Bone marrow (tissue), 2 donors: ENCODE measurements at places on chromosomes 13 and 19.
A peak's percentile ranks its signal among the peaks of the same experiment; 100 is the strongest.

DNA sequence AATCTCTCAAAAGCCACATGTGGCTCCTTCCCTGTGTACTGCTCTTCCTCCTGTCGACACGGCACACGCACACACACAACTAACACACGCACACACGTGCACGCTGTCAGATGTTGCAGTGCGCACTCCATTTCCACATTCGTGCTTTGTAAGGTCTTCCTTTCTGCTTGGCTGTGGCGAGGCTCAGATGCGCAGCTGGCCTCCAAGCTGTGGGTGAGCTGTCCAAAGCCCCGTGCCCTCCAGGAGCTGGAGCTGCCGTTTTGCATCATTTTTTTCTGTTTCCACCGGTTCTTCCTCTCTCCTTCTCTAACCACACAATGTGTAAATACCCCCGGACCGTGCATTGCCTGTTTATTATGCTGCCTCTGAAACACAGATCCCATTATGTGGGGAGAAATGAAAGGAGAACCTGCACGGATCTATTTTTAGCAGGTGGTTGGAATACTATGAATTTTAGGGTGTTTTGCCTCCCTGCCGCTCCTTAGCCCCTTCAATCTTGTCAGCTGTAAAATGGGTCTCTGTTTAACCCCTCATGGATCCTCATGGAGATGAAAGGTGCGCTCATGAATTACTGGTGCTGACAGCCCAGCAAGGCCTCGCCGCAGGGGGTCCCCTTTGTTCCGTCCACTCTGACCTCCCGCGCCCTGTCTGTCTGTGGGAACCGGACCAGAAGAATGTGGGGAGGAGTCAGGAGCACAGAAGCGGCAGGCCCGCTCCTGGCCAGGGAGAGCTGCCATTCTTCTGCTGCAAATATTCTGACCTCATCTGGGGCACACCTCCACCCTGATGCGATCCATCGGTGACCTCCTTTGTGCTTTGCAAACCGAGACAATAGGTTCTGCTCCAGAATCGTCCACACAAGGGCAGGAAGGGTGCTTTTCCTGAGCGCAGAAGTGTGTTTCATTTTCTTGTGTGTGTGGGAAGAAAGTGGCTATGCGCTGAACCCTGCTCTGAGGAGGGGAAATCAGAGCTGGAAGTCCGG lies 137.7 kb downstream of the SOX1 start:
- DNase-seq, result no peak

DNA sequence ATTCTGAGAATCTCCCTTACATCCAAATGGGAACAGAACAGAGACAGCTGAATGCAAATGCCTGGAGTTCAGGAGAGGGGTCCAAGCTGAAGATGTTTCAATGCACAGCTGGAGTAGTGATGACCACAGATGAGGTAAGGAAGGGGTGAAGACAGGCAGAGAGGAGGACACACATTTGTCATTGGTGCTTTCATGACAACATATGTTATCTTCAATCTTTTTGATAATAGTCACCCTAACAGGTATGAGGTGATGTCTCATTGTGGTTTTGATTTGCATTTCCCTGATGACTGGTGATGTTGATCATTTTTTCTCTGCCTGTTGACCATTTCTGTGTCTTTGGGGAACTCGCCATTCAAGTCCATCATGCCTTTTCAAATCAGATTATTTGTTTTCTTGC lies 19.2 kb downstream of the SIGLEC7 start:
- no peak for DNase-seq

- DNase-seq, result no peak
Observed at GRCh38 chr19:28793391-28794168, 419.4 kb downstream of the UQCRFS1 start.

DNA sequence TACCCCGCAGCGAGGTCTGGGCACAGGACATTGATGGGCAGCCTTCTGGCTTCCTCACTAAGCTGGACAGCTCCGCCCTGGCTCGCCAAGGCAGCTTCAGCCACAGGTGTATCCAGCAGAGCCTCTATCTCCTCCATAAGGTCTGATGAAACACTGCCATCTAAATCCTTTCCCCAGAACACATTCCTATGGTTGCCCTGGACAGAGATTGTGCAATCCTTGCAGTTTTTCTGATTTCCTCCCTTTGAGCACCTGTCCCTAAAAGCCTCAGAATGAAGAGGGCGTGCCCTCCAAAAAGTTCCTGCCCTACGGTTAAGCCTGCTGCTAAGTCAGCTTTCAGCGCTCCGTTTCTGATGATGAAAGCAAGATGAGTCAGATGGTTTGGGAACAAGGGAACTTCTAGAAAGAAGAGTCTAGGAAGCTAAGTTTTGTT lies 21.0 kb downstream of the CLEC4M start:
- DNase-seq, result no peak

GRCh38 chr19:12202250-12202649 lies 39.4 kb downstream of the ZNF136 start:
- no peak for DNase-seq

- DNase-seq, result no peak
Observed at GRCh38 chr19:45569619-45570421, 14.8 kb downstream of the OPA3 start.

- no peak for DNase-seq
Observed at GRCh38 chr19:34580055-34580336, 97.0 kb downstream of the SCGB2B2 start.

DNA sequence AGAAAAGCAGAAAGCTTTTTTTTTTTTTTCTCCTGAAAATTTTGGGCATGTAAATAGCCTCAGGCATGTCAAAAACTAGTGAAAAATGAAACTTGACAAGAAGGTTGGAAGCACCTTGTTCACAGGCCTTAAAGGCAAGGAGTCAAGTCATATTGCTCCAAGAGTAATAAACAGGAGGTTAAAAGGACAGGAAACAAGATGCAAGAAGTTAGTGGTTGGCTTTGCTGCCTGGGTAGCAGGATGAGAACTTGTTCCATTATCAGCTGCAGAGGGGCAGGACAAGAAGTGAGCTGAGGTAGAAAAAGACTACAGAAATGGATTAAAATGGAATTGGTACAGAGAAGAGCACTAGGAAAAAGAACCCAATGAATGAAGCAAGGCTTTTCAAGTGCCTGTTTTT lies 242.6 kb downstream of the DCT start:
- no peak for DNase-seq

DNA sequence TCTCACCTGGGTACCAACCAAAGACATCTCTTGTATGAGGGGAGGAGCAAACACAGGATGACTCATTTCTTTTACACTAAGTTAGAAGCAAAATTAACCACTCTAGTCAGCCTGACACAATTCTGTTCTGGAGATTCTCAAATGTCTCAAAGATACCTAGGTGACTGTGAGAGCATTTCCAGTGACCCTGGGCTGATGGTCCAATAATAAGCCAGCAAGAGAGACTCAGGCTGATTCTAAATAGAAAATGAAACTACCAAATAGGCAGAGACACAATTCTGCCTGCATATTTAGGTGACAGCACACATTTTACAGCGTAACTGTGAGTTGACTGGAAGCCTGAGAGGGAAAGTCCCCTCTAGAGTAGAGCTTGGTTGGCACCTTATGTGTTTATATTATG lies 16.3 kb downstream of the ZNF91 start:
- no peak for DNase-seq

- DNase-seq, result no peak
Observed at GRCh38 chr13:46605076-46605824, 52.3 kb downstream of the LRCH1 start.

DNA sequence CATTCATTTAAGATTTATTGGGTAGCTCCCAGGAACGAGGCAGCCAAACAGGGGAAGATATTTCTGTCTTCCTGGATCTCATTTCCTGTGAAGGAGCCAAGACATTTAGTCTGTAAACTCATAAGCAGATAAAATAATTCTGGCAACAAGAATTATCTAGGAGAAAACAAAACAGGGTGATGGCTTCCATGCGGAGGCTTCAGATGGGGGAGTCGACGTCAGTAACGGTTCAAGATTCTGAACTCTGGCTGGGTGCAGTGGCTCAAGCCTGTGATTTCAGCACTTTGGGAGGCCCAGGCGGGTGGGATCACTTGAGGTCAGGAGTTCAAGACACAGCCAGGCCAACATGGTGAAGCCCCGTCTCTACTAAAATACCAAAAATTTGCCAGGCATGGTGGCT lies 1.3 kb downstream of the GNA15 start:
- no peak for DNase-seq

DNA sequence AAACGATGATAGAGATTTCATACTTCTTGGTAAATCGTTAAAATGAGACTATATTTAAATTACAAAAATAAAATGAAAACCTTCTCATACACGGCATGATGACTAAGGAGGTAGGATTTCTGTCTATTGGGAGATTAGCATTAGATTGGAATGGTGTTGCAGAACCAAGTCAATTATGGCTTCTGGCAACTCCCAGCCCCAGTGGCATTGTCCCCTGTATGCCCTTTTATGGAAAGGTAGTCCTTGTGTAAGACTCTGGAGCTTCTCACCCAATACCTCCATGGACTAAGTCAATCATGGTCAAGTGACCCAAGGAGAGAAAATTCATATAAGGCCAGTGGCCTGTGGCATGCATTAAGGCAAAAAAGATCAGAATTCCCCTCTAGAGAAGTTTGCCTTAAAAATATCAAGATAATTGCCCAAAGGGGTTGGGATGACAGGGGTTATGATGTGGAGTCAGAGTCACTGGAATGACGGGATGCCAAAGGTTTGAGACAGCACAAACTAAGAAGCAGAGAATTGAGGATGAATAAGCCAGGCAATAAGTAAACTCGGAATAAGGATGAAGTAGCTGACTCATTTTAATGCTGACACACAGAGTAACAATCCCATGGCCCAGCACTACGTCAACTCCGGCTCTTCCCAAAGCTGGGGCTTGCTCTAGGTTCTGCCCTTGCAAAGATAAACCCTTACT lies 57.8 kb upstream of the POSTN start:
- DNase-seq, result no peak

- DNase-seq, result no peak
Observed at GRCh38 chr13:80151016-80151415, 189.9 kb downstream of the SPRY2 start.

DNA sequence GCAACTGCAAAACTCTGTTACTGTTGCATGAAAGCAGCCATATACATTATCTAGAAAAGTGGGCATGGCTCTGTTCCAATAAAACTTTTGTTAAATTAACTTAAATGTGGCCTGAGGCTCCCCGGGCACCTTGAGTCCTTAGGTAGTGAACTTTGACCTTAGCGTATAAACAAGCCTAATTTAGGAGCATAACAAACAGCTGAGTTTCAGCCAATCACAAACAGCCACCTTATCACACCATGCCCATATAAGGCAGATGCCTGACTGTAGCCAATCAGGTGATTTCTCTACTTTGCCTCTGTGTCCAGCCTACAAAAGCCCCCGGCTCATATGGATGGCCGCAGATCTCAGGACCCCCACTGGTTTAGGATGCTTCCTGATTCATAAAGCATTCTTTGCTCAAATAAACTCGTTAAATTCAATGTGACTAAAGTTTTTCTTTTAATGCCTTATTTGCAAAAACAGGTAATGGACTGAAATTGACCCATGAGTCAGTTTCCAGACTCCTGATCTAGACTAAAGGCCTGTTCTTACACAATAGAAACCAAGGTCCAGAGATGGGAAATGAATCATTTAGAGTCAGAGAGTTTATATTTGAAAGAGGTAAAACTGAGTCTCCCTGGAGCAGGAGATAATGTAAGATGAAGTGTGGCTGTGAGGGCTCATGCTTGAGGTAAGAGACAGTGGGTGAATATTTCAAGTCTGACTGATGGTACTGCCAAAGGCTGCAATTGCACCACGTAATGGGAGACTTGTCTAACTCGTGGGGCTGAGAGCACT lies 130.2 kb downstream of the FGF9 start:
- no peak for DNase-seq

DNA sequence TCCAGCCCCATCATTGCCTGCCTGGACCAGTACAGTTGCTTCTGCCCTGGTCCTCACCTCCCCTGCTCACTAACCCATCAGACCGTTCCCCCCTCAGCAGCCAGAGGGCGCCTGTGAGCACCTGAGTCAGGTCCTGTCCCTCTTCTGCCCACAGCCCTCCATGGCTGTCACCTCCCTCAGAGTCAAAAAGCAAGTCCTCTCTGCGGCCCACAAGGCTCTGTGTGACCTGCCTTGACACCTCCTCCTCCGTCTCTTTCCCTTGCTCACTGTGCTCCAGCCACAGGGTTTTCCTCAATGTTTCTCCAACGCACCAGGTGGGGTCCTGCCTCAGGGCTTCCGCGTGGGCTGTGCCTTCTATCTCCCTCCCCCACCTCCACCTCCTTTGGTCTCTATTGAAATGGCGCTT lies 29.4 kb upstream of the PTPRS start:
- DNase-seq, result peak; percentile 0

GRCh38 chr13:47549219-47549752 lies 451.8 kb downstream of the SUCLA2 start:
- no peak for DNase-seq

- DNase-seq, result no peak
Observed at GRCh38 chr19:628168-628567, 5.2 kb downstream of the POLRMT start.

GRCh38 chr19:33039108-33039599 lies 25.5 kb downstream of the RHPN2 start:
- no peak for DNase-seq

GRCh38 chr19:34298891-34299520 lies 44.7 kb downstream of the GARRE1 start:
- DNase-seq, result no peak
